T1000 (cell line): ENCODE measurements at places on chromosomes 1 and 21.

DNA sequence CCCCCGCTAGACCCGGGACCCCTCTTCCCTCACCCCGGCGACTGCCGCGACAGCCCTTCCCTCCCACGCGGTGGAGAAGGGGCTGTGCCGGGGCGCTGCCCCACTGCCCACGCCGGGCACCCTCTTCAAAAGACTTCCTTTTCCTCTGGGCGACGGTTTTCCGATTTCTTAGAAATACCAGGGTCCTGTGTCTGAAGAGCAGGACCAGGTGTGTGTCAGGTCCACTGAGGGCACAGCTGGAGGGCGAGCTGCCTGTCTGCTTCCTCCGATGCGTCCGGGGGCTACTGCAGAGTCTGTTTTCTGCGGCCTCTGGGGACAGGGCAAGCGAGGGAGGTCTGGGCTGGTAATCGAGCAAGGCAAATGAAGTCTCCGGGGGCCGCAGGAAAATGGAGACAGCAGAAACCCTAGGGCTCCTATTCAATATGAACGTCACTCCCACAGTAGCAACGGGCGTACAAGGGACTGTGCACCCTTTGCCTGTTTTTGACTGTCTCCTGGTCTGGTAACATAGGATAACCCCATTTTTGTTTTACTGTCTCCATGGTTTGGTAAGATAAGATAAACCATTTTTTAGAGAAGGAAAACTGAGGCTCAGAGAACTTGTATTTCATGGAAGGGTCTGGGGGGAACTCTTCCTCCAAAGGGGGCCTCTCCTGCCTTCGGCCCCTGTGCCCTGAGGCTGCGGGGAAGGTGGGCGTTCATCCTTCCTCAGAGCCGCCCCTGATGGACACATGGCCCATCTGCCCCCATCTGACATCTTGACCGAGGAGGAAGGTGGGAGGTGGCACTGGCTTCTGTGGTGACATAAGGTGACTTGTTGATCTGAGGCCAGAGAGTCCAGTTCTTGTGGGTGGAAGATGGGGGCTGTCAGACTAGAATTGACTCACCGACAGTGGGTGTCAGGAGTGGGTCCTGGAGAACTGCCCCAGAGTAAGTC lies 970 bp downstream of the TNFRSF1B start:
- no peak for DNase-seq

GRCh38 chr1:14323568-14324247 lies 274.8 kb upstream of the KAZN start:
- no peak for DNase-seq

DNA sequence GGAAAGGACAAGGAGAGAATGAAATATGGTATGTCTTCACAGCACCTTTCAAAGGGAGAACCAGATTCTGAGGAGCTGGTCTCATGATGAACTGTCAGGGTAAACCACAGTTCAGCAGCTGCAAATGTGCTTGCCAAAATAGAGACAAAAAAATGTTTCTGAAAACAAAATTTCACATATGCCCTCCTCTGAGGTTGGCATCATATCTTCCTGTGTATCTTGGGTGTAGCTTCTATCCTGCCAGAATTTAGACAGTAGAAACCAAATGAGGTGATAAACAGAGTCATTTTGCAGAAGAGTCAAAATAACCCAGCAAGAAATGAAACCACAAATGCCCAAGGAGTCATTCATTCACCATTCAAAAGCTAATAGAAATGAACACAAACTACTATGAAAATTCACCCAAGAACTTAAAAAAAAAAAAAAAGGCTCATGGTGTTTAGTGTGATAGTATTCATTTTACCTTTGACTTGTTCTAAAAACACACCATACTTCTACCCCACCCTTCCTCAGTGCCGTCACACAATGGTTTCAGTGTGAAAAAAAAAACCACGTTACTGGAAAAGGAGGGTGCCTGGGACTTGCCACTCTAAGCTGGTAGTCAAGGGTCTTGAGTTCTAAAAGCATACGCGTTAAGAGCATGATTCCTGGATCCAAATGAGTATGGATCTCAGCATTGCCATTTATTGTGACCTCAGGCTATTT lies 18.5 kb downstream of the SELL start:
- DNase-seq, result no peak

DNA sequence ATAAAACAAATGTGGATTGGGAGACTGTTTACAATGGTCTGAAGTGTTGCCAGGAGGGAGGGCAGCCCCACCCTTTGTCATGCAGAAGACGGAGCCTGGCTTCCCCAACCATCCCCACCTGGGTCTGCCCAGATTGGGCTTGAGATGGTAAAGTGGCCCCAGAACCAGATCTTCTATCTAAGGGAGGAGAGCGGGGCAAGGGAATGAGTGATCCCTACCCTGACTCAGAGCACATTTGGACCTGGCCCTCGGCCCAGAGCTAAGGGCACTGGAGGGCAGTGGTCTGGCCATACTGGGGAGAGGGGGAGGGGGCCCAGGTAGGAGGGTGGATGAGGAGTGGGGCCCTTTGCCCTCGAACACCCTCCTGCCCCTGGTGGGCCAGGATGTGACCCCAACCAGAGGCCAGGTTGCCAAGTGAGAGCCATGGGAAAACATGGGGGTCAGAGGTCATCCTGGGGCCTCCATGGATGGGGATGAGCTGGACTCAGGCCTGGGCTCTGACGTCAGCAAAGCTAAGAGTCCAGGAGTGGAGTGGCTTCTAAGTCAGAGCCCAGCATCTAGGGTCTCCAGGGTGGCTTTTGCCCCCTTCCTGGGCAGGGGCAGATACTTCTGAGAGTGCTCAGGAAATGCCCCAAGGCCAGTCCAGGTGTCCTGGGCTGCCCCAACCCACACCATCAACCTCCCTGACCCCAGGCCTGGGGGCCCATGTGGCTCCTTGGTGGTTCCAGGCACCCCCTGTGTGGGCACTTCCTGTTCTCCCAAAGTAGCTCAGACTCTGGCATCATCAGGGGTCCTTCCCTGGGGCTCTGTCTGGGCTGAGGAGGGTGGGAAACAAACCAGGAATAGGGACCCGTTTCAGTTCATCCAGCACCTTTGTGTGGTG lies 1.6 kb upstream of the LEFTY1 start:
- no peak for DNase-seq
